ENCODE measurements at places on chromosomes 7 and 10.

DNA sequence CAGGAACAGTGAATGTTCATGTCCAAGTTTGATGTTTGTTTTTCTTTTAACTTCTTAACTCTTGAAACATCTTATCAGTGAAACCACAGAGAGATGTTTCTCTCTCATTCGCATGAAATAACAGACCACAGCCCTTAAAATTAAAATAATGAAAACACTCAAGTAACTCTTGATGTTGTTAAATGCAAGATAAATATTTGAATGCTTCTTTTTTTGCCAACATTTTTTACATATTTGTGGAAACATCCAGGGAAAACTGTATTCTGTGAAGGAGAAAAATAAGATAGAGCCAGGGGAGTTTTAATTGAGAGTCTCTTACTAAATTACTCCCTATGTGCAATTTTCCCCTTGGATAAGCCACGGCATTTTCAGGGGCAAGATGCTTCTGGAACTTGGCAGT is 361.8 kb upstream of the MGMT start:
- DNase-seq, result peak; percentile 55

GRCh38 chr10:97273700-97274099 is 18.7 kb downstream of the ARHGAP19 start:
- DNase-seq, result no peak

DNA sequence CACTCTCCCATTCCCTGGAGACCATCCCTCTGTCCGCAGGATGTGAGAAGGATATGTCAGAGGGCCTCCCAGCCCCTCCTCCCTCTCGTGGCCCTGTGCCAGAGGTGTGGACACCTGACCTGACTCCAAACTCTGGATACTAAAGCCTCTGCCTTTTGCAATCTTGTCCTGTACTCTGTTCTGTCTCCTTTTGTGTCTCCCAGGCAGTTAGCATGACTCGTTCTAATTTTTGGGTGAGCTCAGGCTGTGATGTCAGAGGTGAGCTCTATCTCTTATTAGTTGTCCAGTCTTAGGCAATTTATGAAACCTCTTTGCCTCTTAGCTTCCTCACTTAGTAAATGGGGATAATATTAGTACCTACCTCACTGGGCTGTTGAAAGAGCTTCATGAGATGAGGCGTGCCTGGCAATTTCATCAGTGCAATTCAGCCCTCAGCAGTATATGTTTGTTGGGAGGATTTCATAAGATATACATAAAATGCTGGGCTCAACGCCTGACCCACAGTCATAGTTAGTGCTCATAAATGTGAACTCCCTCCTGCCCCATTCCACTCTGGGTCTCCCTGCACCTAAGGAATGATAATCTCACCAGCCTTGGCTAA is 10.9 kb downstream of the MARVELD1 start:
- DNase-seq, result no peak

- DNase-seq, result peak; percentile 43
Measured at GRCh38 chr10:108393089-108393488, 1228.6 kb upstream of the SORCS1 start.

DNA sequence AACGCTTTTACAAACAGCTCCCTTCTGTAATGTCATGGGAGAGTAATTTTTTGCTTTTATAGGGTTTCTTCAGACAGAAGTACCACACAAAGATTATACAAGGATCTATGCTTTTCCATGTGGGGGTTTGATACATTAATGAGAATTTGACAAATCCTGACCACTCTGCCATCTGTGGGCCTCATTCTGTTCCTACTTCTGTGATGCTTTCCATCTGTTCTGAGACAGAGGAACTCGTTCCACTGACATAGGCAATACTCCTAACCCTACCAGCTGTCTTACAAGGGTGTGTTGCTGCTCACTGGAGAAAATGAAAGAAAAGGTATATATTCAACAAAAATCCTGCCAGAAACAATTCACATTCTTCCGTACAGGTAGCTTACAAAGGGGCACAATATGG is 59.4 kb upstream of the NAMPT start:
- no peak for DNase-seq

DNA sequence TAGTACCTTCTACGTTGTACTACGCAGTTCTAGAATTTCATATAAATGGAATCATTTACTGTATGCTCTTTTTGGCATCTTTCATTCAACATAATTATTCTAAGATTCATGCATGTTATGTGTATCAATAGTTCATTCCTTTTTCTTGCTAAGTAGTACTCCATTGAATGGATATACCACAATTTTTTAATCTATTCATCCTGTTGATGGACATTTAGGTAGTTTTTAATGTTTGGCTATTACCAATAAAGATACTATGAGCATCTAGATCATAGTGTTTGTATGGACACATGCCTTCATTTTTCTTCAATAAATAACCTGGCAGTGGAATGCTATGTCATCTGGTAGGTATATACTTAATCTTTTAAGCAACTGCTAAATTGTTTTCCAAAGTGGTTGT is 83.0 kb upstream of the ELN start:
- no peak for DNase-seq

DNA sequence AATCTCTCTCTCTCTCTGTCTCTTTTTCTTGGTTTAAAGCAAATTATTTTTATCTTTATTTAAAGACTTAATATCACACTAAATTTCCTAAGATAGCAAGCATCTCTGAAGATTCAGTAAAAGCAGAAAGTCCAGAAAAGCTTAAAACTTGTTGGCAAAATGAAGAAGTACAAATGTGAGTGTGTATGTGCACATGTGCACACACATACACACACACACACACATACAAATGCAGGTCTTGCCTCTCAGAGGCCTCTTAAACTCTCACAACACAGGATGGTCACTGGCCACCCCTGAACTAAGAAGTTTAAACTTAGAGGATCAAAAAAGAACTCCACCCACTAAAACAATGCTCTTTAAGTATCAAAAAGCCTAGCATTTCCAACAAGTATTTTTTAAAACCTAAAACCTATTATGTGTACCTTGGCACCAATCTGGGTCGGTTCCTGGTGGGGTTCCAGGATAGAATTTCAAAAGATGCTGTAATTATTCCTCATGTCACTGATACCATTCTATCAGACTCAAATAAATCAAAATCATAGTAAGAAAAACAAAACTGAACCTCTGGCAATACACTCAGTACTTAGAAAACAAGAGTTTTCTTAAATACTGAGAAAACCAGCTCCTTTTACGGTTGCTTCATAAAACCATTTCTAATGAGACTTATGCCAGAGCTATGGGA is 55.0 kb downstream of the SORBS1 start:
- peak; percentile 30 for DNase-seq

- DNase-seq, result no peak
Measured at GRCh38 chr10:13681528-13681927, 94.8 kb downstream of the PRPF18 start.

DNA sequence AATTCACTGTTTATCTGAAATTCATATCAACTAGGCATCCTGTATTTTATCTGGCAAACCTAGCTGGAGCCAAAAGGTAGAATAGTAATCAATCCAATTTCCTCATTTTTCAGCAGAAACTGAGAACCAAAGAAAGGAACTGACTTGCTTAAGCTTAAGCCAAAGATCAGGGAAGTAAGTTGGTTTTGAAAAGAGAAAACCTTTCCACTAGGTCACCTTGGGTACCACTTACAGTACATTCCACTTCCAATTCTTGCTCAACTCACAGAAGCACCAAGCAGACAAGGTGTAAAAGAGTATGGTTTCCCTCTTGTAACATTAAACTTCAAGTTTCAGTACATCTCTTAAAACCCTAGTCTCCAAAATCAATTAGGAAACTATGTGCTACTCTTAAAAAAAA is 79.6 kb downstream of the ZFAND4 start:
- DNase-seq, result no peak

DNA sequence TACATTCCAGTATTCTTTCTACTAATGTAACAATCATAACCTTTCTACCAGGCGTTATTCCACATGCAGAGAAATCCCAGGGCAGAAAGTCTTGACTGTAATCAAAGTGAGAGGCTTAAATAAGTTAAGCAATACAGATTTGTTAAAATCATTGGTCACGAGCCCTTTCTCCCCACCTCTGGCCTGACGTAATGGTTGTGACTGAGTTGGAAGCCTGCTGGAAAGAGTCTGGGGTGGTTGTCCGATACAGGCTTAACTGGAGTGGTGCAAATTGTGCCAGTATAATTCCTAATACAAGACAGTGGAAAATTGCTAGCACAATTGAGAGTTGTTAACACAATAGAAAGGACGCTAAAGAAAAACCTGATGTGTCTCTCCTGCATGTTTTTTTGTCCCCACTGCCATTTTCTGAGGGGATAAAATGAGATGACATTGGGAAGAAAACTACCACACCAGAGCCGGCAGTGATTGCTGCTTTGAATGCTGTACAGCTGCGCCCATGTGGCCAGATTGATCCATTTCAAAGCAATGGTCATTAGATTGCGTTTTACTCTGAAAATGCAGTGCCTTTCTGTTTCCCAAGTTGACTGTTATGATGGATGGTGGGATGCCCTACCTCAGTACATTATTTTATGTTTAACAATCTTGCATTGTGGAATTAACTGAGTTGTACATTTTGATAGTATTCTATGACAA is 190.8 kb downstream of the POU6F2 start:
- no peak for DNase-seq

DNA sequence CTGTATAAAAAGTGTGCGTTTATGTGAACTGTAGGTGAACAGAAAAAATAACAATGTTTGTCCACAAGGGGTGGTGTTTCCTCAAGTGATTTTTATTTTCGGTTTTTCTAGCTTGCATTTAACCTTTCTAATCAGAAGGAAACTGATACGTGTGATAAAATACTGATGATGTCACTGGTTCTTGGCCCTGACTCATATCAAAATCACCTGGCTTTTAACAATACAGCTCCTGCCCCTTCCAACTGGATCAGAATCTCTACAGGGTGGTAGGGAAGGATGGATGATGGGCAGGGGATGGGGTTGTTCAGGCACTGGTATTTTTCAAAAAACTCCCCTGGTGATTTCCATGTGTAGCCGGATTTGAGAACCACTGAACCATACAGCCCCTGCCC is 10.9 kb downstream of the NPFFR1 start:
- DNase-seq, result no peak

- DNase-seq, result no peak
Measured at GRCh38 chr7:113179313-113179712, 61.0 kb upstream of the SMIM30 start.

DNA sequence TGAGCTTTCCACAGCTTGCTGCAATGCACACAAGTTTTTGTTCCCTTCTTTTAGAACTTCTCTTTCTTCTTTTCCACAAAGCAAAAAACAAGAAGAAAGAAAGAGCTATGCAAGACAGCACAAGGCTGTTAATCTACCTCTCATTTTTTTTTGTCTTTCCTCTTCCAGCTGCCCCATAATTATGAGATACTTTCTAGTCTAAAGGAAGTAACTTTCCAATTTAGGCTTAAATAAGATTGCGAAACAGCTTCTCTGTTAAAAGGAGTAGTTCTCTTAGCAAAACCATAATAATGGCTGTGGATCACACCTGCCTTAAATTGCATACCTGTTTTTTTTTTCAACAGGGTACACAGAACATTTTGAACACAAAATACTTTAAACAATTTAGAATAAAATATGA is 56.0 kb downstream of the NDUFB2 start:
- no peak for DNase-seq

DNA sequence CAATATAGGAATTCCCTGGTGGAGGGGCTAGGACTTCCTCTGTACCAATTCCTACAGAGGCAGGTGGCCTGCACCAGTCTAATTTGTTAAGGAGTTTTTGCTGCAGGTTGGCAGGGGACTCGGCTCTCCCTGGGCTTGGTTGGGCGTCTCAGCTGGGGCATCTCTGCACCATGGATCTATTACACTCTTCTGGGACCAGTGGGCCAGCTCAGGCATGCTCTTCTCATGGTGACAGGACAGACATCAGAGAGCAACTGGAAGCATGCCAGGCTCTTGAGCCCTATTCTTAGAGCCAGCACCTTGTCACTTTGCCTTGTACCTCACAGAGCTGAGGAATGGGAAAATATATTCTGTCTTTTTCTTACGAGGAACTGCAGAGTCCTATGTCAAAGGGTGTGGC is 74.6 kb downstream of the SH2D4B start:
- no peak for DNase-seq

DNA sequence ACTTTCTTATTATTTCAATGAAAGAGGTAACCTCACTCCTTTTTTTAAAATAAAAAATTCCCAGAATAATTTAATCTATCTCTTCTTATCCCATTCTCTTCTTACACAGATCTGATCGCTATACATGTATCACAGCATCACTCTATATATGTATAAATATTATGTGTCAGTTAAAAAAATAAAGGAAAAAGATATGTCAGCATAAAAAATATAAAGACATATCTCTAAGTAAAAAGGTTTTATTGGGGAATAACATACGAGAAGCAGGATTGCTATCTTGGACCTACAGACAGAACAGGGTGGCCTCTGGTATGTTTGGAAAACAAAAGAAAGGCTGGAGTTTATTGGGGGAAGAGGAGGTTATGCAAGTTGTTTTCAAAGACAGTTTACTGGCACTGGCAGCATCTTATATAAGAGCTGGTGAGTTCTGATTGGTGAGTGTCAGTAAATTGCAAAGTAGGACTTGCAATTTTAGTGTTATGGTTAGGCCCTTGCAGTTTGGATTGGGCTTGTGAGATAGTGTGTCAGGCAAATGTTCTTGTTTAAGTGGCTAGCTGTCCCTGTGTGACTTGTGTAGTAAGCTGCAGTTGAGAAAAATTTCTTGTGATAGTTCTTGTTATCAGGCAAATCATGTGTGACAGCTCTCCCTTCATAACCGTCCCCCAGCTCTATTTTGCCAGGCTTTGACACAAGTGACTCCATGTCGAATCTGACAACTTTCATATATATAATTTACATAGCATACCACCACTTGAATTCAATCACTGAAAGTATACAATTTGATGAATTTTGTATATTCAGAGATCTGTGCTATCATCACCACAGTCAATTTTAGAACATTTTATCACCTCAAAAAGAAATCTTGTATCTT is 118.2 kb downstream of the HBP1 start:
- DNase-seq, result no peak

GRCh38 chr7:103711413-103711812 is 265.4 kb upstream of the SLC26A5 start:
- DNase-seq, result no peak

GRCh38 chr7:83849131-83849530 is 200.2 kb upstream of the SEMA3E start:
- DNase-seq, result peak; percentile 47

GRCh38 chr7:35035511-35035961 is 1.7 kb downstream of the DPY19L1 start:
- DNase-seq, result peak; percentile 69

DNA sequence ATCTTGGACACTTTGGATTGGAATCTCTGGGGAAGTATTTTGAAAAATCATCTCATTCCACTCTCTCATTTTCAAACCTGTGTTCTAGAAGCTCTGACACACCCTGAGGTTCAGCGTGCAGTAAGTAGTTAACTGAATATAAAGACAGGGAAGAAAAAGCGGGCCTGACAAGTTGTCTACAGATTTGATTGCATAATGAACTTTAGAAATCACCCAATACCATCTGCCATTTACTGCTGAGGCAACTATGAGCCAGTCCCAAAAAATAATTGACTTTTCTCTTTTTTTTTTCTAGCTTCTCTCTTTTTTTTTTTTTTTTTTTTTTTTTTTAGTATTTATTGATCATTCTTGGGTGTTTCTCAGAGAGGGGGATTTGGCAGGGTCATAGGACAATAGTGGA is 29.5 kb downstream of the CDC123 start:
- no peak for DNase-seq

GRCh38 chr10:14737808-14738545 is 36.7 kb downstream of the FAM107B start:
- DNase-seq, result no peak

Measured in astrocyte of the spinal cord (primary cell).